ENCODE measurements at places on chromosomes 4 and X.

DNA sequence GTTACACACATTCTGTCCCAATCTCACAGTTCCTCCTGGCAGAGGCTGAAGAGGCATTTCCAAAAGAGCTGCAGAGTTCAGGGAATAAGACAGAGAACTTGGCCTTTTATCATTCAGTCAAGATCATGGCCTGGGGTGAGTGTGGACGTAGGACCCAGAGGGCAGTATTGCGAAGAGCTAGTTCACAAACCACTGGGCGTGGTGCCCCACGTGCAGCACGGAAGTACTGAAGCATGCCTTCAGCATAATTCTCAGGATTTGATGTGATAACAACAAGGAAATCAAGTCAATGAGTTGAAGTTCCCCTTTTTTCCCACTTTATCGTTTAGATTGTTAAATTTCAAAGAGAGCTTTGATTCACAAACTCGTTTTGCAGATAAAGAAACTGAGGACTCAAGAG lies 117.7 kb downstream of the RELL1 start:
- DNase-seq, result no peak

DNA sequence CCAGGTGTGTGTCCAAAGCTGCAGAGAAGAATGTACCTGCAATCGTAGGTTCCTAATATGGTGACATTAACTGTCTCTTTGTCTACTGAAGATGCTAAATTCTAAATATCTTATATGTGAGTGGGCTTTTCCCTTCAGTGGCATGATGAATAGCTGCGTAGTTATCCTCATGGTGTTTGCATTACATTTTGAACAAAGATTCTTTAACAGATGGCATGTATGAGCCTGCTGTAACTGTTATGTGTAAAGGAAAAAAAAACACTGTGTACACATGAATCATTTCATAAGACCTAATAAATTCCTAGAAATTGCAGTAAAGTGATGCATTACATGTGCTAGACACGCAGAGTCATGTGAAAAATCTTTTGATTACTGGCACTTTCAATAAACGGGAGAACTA lies 288.0 kb downstream of the SH2D1A start:
- DNase-seq, result no peak

GRCh38 chrX:6968231-6968630 lies 179.3 kb upstream of the STS start:
- DNase-seq, result no peak

GRCh38 chrX:39487166-39487968 lies 610.4 kb downstream of the BCOR start:
- no peak for DNase-seq

- DNase-seq, result no peak
Measured at GRCh38 chr4:112953262-112953661, 96.2 kb upstream of the ANK2 start.

DNA sequence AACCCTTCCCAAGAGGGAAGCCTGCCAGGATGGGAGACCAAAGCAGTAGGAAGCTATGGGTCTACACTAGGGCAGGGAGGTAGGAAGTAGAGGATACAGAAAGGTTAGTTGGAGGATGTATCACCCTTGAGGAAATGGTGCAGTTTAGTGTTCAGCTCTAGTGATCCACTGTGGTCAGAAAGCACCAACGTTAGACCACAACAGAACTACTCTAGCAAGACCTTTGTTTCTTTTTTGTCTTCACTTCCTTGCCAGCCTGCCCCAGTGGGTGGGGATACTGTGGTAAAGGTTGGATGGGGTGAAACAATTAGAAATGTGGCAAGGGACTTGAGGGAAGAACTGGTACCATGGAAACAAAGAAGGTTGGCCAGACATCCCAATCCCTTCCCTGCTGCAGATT lies 83.3 kb downstream of the DDIT4L start:
- DNase-seq, result no peak

DNA sequence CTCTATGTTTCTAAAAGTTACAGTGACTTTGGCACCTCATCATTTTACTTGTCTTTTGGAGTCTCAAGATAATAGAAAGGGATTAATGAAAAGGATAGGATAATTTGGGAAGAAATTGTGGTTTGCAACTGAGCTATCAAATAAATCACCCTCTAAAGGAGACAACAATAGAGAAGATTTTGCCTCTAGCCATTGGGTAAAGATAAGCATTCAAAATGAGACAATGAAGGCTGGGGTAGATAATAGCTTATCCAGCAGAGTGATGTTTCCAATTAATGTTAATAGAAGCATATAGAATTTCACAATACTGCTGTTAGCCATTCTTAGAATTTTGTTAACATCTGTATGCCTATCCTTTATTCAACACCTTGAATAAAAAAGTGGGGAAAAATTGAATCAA lies 1177.6 kb downstream of the ADGRL3 start:
- DNase-seq, result no peak

- DNase-seq, result no peak
Measured at GRCh38 chr4:72525938-72526337, 43.1 kb downstream of the ADAMTS3 start.

DNA sequence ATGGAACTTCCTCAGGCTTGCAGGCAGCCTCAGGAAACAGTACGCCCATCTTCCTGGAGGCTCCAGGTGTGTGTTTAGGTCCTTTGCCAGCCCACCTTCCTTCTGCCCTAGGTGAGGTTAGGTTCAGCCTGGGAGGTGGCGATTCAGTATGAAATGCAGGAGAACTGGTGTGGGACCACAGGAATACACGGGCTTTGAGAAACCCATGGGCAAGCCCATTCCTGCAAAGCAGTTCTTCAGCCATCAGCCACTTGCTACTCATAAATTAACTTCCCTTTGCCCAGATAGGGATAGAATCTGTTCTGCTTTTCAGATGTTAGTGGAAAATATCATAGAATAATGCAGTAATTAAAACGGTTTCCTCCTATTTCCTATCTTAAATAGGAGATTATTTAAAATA lies 32.2 kb downstream of the TBC1D14 start:
- no peak for DNase-seq

- DNase-seq, result no peak
Measured at GRCh38 chrX:109830704-109831206, 97.7 kb upstream of the ACSL4 start.

- no peak for DNase-seq
Measured at GRCh38 chr4:55509266-55509665, 37.4 kb downstream of the CLOCK start.

GRCh38 chr4:172978848-172979247 lies 189.8 kb upstream of the GALNT7 start:
- DNase-seq, result no peak

GRCh38 chr4:6197433-6198174 lies 2.7 kb downstream of the JAKMIP1 start:
- DNase-seq, result no peak

DNA sequence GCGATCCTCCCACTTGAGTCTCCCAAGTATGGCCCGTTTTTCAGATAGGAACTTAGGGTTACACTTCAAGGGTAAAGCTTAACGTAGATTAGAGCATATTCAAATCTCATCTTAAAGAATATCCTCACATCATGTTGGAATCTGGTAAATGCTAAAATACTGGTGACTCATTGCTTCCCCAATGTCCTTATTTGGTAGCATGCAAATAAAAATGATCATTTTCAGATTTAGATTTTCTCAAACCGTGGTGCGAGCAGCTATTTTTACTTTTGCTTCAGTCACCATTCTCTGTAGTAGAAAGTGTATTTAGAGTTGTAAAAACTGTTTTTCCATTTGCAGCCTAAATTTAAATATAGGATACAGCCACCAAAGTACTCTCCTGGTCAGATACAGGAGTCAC lies 101.5 kb upstream of the MAML3 start:
- DNase-seq, result no peak

- no peak for DNase-seq
Measured at GRCh38 chrX:74490247-74490646, 69.0 kb downstream of the SLC16A2 start.

DNA sequence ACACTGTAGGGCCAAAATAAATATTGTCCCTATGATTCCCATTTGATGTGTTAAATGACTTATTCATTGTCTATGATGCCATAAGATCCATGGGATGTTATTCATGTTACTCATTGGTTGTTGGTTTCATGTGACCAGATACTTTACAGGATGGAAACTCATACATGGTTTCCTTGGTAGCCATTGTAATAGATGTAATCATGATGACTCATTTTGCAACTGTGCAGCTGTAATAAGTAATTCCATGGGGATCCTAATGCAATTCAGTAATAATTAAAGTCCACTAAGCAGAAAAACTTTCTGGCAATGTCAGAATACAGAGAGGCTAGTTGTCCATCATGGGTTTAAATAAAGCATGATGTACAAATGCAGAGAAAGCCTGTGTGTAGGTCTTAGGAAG lies 389.7 kb upstream of the NR3C2 start:
- DNase-seq, result no peak

DNA sequence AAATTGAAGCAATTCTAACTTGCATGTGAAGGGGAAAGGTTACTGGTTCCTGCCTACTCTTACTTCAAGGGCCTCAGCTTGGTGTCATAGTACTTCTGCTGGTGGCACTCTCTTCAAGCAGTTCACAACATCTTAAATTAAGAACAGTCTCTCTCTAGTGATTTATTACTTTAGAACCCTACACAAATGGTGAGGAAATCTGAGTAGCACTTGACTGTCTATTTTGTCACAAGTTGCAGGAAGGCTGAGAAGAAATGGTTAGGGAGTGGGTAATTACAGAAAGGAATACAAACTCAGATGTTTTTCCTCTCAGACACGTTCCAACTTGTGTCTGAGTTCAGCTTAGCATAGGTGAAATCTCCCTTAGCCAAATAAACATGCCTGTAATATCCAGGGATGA lies 242.3 kb upstream of the GRIA3 start:
- DNase-seq, result no peak

DNA sequence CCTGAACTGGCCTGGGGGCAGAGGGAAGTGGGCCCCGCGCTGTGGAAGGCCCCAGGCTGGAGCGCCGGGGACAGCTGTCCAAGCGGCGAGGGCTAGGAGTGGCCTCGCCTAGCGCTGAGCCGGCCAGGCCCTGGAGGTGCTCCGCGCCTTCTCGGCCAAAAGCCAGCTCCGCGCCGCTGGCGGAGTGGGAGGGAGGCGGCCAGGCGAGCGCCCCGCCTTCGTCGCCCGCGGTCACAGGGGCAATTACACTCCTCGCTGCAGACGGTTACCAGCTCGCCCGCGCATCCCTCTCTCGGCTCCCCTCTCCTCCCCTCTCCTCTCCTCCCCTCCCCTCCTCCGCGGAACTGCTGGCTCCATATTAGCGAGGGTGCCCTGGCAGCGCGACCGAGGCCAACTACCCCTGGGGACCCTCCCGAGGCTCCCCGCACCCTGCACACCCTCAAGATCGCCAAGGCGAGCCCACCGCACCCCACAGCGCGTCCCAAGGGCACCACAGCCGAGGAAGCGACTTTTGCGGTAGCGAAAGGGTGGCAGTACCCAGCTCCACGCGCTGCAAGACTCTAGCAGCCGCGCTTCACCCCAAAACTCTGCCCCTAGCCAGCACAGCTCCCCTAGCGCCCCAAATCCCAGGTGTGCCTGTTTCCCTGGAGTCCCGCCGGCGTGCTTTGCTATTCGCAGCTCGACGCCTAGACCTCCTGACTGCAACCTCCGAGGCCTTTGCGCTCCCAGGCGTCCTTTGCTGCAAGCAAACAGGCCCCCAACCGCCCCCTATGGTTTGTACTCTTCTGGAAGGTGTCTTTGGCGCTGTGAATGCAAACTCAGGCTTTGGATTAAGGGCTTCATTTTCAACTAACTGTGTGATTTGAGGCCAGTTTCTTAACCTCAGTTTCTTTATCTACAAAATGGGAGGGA lies 91.4 kb downstream of the BCOR start:
- DNase-seq, result no peak

DNA sequence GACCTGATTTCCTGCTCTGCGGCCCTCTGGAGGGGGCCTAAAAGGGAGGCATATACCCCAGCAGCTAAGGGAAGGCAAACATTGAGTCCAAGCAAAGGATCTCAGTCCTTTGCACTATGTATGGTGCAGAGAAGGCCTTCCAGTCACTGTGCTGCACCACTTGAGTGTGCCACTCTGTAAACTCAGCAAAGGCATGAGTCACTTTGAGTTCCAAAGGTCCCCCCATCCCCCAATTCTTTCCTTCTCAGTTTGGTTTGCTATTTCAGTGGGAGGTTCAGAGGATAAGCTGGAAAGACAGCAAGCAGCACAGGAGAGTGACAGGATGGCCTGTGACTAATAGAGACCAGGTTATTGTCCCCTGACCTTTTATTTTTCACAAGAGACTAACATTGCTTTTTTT lies 131.3 kb downstream of the FHDC1 start:
- DNase-seq, result no peak

GRCh38 chr4:102259702-102260101 lies 85.6 kb downstream of the SLC39A8 start:
- no peak for DNase-seq

GRCh38 chrX:85907316-85907715 lies 140.0 kb downstream of the CHM start:
- DNase-seq, result no peak

GRCh38 chr4:187726485-187726884 lies 269.1 kb upstream of the ZFP42 start:
- no peak for DNase-seq

DNA sequence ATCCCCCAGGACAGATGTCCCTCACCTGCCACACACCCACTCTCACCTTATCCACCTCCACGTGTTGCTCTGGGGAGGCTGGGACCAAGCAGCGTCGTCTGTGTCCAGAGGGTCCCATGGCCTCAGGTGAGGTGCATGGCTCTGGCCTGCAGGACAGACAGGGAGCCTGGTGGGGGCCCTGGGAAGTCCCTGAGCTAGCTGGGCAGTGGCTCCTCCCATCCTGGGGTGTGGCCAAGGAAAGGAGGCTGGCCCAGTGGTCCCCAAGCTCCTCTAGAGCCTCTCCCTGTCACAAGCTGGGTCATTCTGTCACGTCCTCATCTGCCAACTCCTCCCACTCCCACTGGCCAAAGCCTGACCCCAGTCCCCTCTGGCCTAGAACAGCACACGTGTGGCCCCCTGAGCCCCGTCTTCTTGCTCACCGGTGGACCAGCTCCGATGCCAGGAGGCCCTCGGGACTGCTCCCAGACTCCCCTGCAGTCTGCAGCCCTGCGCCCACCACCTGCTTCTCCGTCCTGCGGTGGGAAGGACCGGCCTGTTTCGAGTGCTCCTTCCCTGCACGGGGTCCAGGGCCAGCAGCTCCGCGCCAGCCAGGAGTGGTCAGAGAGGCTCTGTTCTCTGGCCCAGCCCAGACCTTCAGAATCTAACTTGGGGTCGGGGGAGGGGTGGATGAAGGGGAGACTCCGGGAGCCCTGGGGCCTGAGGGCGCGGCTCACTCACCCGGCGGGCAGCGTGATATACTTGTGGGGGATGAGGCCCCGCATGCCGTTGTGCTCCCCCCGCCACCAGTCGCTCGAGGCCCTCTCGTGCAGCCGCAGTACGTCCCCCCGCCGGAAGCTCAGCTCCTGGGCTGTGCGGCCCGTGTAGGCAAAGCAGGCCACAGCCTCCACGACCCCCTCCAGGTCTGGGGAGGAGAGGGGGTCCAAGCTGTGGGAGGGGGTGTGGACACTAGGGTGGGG lies 4.8 kb downstream of the AVPR2 start:
- DNase-seq, result no peak

- no peak for DNase-seq
Measured at GRCh38 chr4:150139297-150139865, 61.1 kb downstream of the DCLK2 start.

All from GM12892 (cell line).